Activated naive CD4-positive, alpha-beta T cell (primary cell): ENCODE measurements at places on chromosomes 3 and 15.

DNA sequence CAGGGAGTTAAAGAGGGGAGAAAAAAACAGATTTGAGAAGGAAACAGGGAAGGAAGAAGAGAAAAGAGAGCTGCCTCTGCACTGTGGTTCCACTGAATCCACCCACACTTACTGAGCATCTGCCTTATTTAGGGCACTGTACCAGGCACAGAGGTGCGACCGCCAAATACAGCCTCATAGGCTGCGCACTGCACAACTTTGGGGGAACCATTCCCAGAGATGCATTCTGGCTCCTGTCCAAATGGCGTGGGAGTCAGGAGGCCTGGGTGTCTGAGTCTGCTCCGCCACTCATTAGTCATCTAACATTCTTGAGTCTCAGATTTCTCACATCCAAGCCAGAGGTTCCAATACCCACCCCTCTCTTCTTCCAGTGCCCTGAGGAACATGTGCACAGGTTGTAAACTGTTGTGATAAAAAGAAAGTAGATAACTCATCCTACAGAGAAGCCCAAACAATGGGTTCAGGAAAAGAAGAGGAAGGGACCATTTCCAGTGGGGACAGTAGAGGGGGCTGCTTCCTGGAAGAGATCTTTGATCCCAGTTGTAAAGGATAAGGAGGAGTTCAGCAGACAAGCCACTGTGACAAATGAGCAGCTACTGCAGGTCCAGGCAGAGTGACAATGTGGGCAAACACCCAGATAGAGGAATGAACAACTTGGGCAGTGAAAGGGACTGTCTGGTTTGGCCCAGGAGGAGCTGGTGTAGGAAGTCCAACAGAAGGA lies 254.6 kb downstream of the UACA start:
- no peak for DNase-seq

DNA sequence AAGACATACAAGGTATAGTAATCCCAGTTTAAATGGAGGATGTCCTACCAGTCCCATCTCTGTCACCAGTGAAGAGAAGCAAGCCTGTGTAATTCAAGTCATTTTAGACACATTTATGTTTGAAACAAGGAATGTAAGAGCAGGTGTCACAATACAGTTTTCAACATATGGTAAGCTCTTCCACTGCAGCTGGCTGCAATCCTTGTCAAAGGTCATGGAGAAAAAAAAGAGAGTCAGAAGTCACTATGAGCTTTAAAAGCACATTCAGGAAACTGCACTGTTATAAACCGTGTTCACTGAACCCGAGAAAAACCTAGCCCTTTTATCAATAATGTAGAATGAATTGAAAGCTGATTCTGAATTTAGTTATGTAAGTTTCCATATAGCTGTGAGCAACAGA lies 206.4 kb downstream of the NAALADL2 start:
- DNase-seq = no peak

- no peak for DNase-seq
Measured at GRCh38 chr3:159293493-159293892, 491.6 kb downstream of the MFSD1 start.

DNA sequence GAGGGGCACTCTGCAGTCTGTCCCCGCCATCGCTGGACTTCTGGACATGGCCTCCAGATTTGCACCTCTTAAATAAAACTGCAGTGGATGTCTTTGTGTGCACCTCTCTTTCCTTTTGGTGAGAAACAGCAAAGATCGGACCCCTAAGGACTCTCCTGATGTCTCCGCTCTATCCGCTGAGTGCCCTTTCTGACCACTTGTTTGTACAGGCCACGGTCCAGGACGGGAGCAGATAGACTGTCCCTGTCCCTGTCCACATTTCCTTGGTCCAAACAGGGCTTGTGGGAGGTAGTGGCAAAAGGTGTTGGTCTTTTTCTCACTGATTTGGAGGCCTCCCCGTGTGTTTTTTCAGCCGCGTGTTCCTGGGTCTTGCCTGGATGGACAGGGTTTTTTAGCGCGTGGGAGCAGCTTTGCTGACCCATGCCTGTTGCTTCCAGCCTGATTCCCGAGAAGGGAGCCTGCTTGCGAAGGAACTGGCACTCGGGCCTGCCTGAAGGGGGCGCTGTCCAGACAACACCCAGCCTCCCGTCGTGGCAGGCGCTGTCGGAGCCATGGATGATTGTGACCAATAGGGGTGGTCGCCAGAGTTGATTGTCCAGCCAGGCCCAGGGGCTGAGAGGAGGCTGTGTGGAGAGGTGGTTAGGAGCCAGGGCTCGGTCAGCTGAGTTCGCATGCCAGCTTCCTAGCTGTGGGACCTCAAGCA lies 13.2 kb upstream of the STAB1 start:
- DNase-seq = no peak

GRCh38 chr3:191068946-191069813 lies 129.9 kb upstream of the OSTN start:
- DNase-seq = no peak

DNA sequence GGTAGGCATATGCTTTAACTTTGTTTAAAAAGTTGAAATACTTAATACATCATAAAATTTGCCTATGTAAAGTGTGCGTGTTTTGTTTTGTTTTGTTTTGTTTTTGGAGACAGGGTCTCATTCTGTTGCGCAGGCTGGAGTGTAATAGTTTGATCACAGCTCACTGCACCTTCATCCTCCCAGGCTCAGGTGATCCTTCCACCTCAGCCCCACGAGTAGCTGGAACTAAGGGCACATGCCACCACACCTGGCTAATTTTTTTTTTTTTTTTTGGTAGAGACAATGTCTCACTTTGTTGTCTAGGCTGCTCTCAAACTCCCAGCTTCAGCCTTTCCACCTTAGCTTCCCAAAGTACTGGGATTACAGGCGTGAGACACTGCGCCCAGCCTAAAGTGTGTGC lies 42.5 kb downstream of the RAB7A start:
- DNase-seq = no peak

- no peak for DNase-seq
Measured at GRCh38 chr3:13623101-13623654, 74.3 kb downstream of the FBLN2 start.

DNA sequence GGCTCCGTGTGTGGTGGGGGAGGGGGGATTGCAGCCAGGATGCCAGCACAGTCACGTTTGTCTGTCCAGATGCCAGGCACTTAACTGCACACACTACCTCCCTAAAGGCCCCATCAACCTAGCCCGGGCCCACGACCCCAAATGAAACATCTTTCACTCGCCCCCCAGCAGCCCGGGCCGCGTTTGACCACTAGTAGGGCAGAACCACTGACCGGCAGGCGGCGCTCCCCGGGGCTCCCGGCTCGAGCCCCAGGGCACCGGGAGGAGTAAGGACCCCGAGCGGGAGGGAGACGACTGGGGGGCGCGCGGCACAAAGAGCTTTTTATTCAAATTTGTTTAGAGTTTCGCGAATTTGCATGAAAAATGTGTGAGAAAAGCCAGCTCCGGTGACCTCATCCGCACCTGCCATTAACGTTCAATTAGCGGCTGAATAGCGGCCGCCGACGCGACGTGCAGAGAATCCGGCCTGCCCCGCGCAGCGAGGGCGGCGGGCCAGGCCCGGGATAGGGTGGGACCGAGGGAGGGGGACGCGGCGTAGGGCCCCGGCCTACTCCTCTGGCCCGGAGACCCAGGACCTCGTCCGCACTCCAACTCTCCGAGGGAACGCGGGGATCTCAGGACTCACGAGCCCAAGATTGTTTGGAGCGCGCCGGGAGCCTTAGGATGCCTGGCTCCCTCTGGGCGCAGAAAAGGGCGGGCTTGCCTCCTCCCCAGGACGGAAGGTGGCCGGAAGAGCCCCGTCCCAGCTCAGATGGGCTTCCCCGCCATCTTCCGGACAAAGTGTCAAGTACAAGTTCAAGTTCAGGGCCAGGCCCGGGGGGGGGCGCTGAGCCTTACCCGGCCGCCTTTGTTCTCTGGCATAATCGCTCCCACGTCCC lies 64.9 kb upstream of the POLG start:
- no peak for DNase-seq

DNA sequence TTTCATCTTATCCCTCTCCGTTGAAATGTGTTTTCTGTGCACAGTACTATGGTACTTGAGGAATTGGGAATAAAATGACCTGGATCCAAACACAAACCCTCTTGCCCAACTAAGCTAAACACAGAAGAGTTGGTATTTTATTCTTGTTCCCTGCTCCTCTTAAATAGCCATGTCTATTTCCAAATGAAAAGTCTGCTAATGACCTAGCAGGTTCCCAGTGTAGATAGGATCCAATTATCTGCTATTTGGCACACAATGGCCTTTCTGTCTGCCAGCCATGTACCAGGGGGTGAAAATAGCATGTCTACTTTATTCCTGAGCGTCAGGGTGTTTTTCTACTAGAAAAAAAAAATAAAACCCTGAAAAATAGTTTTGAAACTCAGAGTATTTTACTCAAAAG lies 657.0 kb upstream of the NAALADL2 start:
- DNase-seq = no peak

DNA sequence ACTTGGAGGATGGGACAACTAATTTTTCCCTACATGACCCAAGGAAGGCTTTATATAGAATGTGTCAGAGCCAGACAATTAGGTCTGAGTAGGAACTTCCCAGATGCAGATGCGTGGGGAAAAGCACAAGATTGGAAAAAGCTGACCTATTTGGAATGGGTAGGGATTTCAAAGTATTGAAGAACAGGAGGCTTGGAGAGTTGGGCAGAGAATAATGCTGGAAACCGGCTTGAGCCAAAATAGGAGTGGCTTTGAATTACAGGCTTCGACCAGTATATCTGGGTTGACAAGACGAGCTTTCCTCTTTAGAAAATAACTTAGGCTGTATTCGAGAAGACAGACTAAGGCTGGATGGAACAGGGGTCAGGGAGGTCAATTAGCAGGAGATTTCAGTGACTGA lies 181.1 kb downstream of the GBE1 start:
- DNase-seq = no peak

DNA sequence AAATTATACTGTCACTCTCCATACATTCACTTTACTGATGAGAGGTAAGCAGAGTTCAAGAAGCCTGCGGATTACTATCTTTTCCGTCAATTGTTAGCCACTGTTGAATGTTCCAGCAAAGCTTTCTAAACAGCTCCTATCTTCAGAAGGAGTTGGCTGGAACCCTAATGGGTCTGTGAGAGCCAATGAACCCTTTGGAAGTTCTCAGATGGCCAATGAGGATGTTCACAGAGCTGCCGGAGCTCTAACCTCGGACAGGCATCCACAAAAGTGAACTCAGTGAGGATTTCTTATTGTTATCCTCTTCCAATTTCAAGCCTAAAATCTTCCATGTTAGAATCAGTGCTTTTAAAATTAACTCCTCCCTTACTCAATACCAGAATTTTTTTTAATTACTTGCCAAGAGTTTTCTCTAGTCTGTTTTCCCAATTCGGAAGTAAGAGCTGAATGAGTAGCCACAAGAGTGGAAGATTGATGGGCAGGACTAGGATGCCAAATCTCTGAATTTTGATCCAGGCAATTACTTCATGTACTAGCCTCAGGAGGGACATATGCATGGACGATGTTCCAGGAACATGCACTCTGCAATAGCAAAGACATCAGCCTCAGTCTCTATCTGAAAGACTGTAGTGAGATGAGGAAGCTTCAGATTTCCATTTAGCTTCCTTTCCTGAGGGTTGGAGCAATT lies 78.1 kb downstream of the AGBL1 start:
- no peak for DNase-seq

- no peak for DNase-seq
Measured at GRCh38 chr3:69052472-69052898, 352 bp upstream of the TMF1 start.

DNA sequence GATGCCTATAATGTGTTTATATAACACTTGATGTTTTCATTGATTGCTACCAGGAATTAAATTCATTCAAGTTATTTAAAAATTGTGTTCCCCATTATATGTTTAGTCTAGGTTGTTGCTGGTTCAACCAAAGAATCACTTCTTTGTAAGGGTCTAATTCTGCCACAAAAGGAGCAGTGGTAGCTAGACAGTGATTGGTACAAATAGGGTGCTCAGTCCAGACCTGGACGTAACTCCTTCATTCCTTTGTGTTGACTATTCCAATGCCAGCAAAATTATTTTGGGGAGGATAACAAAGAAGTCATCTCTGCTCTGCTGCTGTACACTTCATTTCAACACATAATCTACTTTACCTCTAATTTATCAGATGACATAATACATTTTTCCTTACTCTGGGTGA lies 1.2 kb downstream of the CHMP2B start:
- no peak for DNase-seq

DNA sequence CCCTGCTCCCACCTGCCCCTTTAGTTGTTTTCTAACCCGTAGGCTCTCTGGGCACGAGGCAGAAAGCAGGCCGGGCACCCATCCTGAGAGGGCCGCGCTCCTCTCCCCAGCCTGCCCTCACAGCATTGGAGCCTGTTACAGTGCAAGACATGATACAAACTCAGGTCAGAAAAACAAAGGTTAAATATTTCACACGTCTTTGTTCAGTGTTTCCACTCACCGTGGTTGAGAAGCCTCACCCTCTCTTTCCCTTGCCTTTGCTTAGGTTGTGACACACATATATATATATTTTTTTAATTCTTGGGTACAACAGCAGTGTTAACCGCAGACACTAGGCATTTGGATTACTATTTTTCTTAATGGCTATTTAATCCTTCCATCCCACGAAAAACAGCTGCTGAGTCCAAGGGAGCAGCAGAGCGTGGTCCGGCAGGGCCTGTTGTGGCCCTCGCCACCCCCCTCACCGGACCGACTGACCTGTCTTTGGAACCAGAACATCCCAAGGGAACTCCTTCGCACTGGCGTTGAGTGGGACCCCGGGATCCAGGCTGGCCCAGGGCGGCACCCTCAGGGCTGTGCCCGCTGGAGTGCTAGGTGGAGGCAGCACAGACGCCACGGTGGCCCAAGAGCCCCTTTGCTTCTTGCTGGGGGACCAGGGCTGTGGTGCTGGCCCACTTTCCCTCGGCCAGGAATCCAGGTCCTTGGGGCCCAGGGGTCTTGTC lies 48.5 kb downstream of the PGPEP1L start:
- DNase-seq = no peak

GRCh38 chr15:83356501-83357399 lies 72.3 kb upstream of the BNC1 start:
- DNase-seq = no peak

DNA sequence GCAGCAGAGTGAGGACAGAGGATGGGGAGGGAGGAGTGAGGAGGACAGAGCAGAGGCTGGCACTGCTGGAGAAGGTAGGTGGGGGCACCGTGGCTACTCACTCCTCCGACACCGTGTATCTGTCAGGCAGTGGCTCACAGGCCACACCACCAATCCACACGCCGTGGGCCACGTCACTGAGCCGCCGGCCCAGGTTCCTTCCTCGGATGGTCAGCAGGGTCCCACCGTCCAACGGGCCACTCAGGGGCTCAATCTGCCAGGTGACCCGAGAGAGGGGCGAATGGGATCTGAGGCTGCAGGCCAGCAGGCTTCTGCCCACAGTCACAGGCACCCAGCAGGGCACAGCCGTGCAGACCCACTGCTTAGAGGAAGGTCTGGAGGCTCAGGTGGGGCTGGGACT lies 30.5 kb downstream of the H1-8 start:
- no peak for DNase-seq

GRCh38 chr3:74267588-74268184 lies 346.8 kb downstream of the CNTN3 start:
- DNase-seq = no peak

GRCh38 chr3:124676236-124676635 lies 54.0 kb upstream of the UMPS start:
- DNase-seq = no peak

GRCh38 chr3:107705046-107705445 lies 182.3 kb downstream of the BBX start:
- DNase-seq = no peak
